ENCODE measurements at places on chromosomes 3 and 15.
A peak's percentile ranks its signal among the peaks of the same experiment; 100 is the strongest.

GRCh38 chr3:149003653-149004305 lies 12.4 kb downstream of the GYG1 start:
- no peak for DNase-seq

- DNase-seq, result no peak
Measured at GRCh38 chr3:138578141-138578540, 15.9 kb downstream of the CEP70 start.

- no peak for DNase-seq
Measured at GRCh38 chr3:12449889-12450682, 34.2 kb upstream of the TSEN2 start.

DNA sequence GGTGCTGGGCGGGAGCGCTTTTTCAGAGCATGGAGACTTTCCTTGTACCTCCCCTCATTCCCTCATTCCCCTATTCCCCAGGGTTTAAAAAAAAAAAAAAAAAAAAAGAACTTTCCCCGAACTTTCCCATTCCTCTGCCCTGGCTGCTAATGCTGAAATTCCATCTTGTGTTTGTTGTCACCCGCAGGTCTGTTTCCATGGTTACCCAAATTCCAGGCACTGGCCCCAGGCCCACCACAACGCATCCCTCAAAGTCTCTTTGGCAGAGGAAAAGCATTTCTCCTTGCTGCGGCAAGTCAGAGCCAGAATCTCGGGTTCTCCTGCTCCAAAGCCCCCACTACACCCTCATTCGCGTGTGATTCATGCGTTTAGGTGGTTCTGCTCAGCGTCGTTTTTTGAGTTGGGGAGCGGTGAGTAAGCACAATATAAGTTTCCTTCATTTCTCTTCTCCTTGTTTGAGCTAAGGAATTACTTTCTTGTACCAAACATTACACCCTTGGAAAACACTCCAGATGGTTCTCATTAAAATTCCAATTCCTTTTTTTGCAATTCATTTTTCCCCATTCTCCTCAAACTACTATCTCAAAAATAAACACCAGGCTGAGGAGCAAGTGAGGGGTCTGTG lies 21.6 kb downstream of the ANAPC13 start:
- peak; percentile 96 for DNase-seq

DNA sequence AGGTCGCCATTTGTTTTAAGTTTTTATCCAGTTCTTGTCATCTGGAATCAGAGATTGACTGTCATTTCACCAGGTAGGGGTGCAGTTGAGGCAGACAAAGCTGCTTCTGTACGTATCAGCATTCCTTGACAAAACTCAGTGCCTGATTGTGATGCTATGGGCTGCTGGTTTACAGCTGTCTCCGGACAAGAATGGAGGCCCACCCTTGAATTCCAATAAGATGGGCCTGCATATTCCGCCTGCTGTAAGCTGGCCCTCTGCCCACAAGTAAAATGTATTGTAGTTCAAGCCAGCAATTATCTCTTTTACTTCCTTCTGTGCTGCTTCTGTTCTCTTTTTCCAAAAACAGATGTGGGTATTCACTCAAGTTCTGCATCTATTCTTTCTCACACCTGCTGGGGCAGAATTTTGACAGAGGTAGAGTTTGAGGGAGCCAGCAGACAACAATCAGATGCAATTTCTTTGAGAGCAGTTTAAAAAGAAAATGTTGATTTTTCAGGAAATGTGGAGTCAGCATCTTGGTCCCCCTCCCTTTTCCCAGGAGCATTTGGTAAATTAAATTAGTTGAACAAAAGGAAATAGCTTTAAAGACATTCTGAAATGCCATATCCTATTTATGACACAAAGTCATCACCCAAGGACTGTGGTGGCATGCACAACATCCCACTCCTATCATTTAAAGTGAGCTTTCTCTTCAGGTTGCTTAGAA lies 53.5 kb downstream of the IQCH start:
- no peak for DNase-seq

DNA sequence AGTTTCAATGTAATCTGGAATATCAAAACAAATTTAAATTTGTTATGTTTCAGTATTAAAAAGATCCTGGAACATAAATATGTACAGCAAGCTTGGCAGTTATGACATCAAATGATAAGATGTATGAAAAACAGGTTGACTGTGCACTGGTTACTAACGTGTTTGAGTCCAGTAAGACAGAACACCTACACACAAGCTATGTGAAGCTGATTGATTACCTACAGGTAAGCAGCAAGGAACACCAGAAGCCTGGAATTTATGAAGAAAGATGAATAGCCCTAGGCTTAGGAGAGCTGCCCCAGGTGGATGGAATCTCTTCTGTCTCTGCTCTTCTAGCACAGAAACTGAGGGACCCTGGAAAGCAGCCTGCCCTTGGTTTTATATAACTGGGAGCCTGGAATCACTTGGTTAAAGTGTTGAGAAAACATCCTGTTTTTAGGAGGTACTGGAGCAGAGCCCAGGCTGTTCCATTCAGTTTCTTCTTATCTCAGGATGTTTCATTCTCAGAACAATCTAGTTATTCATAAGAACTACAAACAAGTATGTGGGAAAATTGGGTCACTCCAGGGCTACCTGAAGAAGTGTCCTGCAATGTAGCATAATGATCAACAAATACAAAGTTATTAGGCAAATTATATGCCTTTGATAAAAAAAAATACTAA lies 36.3 kb downstream of the SLITRK3 start:
- DNase-seq, result no peak

DNA sequence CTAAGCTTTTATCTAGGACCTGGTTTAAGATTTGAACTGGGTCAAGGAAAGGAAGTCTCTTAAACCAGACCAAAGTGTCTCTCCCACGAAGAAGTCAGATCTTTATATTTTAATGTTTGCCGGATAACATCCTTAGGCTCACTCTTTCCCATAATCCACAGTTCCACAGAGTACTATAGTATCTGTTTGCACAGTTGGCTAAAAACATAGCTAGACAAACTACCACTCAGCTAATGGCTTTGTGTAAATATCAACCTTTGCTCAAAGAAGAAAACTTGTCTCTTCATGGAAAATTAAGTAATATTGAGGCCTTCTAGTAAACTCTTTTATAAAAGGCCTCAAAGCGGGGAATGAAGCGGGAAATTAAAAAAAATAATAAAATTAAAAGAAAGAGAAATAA lies 13.5 kb upstream of the SLC9C1 start:
- no peak for DNase-seq

DNA sequence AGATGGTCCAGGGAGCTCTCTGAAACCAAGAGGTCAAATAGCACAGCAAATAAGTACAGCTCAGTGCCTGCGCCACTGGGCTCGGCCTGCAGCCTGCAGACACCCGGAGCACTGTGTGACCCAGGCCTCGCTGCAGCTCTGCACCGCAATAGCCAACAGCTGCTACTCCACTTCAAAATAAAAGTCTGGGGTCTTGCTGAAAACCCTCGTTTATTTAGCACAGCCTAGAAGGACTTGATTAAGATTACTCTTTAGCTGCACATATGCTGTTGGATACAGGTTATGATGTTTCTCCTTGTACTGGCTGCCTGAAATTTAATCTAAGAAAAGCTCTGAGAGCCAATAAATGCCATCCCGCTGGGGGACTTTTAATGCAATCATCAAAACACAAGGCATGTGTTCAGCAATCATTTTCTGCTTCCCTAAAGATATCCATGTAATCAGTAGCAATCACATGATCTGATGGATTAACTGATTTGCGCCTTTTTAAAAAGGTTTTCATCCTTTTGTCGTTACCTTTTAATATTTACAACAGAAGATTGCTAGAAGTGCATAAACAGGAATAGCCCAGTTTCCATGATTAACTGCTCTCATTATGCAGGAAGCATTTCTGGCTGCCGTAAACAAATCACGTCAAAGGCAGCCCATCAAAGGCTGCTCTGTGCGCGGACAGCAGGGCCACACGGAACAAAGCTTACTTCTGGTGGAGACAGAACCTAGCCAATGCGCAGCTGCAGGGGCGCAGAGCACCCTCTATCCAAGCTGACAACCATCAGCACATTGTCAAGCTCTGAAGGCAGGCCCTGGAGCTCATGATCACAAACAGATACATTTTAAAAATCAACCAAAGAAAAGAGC lies 58.8 kb downstream of the CLASP2 start:
- peak; percentile 76 for DNase-seq

DNA sequence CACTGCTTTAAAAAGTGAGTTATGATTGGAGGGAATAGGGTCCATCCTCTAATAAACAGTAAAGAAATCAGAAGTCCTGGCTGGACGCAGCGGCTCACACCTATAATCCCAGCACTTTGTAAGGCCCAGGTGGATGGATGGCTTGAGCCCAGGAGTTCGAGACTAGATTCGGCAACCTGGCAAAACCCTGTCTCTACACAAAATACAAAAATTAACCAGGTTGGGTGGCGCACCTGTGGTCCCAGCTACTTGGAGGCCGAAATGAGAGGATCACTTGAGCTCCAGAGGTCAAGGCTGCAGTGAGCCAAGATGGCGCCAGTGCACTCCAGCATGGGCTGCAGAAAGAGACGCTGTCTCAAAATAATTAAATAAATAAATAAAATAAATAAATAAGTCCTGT lies 171.2 kb downstream of the POTEB3 start:
- DNase-seq, result no peak

DNA sequence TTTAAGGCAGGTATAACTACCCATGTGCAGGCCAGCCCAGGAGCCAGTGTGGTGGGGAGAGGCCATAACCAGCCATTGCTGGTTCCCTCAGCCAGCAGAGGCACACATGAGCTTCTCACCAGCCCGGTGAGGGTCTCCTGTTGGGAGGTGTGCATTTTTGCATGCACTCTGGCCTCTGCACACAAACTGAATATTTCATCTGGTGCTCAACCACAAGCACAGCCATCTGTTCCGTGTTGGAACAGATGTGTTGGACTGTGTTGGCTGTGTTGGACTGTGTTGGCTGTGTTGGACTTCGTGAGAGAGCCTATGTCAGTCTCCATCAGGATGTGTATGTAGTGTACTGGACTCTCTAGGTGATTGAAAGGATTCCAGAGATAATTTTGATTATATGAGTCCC lies 67.2 kb downstream of the RPL39L start:
- no peak for DNase-seq

- DNase-seq, result peak; percentile 36
Measured at GRCh38 chr3:42493126-42493797, 9.2 kb upstream of the VIPR1 start.

DNA sequence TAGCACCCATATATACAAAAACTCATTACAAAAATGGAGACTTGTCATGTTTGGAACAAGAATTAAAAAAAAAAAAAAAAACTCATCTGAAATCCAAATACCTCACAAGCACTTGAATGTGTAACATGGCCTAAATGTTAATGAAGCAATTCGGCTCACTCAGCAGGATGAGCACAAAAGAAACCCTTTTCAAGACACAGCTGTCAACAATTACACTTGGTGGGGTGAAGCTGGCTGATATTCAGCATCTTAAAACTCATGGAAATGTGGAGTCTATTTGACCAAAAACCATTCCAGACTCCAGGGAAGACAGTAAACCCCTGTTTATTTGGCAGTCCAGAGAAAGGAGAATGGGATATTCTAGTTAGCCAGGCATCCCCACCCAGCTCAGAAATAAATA lies 205.4 kb upstream of the TSC22D2 start:
- DNase-seq, result no peak

- no peak for DNase-seq
Measured at GRCh38 chr3:194046995-194047645, 88.8 kb upstream of the HES1 start.

GRCh38 chr3:59605318-59605717 lies 555.5 kb upstream of the CFAP20DC start:
- no peak for DNase-seq

DNA sequence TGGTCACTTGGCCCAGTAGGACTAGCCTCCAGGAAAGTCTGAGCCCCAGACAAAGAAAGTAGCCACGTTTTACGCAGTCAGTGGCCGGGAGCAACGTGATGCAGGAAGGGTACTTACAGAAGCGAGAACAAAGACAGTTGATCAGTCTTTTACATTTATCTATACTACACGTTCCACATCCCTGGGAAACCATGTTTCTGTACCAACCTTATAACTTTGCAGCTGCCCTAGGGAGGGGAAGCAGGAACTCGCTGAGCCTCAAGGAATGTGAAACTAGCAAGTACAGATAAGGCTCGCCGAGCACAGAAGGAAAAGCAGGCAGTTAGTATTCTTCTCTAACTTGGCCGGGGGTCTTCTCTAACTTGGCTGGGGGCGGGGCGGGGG lies 3.4 kb upstream of the KNL1 start:
- DNase-seq, result no peak

DNA sequence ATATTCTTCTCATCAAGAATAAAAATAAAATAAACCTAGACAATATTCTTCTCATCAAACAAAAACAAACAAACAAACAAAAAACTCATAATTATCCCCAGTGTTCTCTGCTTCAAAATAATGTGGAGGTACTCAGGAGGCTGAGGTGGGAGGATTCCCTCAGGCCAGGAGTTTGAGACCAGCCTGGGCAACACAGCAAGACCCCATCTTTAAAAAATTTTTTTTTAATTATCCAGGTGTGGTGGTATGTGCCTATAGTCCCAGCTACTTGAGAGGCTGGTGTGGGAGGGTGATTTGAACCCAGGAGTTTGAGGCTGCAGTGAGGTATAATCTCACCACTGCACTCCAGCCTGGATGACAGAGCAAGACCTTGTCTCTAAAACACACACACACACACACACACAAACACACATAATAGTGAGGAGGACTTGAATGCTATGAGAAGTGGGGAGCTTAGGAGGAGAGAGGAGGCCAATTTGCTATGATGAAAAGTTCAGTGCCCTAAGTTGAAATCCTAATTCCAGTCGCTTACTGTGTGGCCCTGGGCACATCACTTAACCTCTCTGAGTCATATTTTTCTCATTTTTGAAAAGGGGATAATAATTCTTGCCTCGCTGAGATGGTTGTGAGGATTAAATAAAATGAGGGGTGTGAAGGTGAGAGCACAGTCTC lies 35.8 kb upstream of the HERC1 start:
- DNase-seq, result no peak

- peak; percentile 87 for DNase-seq
Measured at GRCh38 chr15:87902772-87903426, 353.6 kb downstream of the NTRK3 start.

- no peak for DNase-seq
Measured at GRCh38 chr3:70298385-70298784, 14.1 kb downstream of the MDFIC2 start.

DNA sequence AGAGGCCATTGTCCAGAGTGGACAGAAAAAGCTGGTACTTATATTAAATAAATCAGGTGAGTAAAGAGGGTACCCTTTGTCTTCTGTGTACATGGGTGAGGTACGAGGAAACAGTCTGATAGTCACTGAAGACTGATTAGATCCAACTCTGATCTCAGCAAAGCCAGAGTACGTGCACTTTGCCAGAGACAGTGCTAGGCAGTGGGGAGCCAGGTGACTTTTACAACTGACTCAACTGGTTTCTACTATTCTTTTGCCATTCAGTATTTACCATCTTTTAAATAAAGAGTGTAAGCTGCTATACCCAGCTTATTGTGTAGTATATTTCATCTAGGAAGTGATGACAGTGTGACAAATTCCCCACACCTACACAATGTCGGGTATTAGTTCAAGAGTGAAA lies 3.3 kb downstream of the GNL3 start:
- no peak for DNase-seq

Data from coronary artery (tissue), 2 donors.